ENCODE measurements at places on chromosomes 2 and 18. TPM values are rescaled to one million over a fixed set of nuclear protein-coding genes. Genes with fewer than 3 reads are reported as not detected.
A peak's percentile ranks its signal among the peaks of the same experiment; 100 is the strongest.

The AFG3L2 gene
- 35.4 TPM for total RNA-seq

GRCh38 chr18:44801781-44802180, 121.1 kb downstream of the SETBP1 start:
- DNase-seq, result no peak

The DAPL1 gene
- total RNA-seq, result not detected

GRCh38 chr2:88838165-88838635, 146.7 kb downstream of the RPIA start:
- no peak for DNase-seq

The COLEC11 gene
- 1.5 TPM for total RNA-seq

The CHRNG gene
- not detected for total RNA-seq

DNA sequence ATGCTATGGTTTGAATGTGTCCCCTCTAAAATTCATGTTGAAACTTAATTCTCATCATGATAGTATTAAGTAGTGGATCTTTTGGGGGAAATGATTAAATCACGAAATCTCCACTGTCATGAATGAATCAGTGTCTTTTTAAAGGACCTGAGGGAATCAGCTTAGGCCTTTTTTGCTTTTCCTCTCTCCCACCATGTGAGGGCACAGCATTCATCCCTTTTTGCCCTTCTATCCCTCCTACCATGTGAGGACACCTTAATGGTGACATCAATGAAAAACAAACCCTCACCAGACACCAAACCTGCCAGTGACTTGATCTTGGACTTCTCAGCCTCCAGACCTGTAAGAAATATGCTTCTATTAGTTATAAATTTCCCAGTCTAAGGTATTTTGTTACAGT, 247.1 kb upstream of the UBE2E3 start:
- DNase-seq, result no peak

The CENPO gene
- total RNA-seq, result 6.5 TPM

GRCh38 chr2:219483451-219484342, 15.0 kb upstream of the GMPPA start:
- DNase-seq, result no peak

GRCh38 chr2:114421781-114422180, 20.7 kb upstream of the DPP10 start:
- DNase-seq, result no peak

DNA sequence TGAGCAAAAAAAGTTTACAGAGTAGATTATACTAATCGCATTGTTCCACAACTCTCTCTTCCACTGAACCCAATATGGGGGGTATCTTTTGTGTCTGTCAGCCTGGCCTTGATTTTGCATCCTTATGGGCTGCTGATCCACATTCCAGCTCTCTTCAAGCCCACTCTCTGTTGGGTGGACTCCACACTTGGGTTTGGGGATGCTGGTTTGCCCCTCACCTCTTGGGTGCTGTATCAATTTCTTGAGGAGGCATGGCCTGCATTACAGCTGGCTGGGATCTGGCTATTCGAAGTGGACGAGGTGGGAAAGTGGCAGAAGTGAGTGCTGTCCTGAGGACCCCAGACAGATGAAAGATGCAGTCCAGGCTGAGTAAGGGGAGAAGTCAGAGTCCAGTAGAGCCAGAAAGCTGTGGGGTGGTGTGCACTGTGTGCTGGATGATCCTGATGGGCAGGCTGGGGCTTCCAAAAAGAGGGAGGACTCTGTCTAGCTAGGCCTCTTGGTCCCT, 141.4 kb downstream of the CAPN13 start:
- DNase-seq, result no peak

DNA sequence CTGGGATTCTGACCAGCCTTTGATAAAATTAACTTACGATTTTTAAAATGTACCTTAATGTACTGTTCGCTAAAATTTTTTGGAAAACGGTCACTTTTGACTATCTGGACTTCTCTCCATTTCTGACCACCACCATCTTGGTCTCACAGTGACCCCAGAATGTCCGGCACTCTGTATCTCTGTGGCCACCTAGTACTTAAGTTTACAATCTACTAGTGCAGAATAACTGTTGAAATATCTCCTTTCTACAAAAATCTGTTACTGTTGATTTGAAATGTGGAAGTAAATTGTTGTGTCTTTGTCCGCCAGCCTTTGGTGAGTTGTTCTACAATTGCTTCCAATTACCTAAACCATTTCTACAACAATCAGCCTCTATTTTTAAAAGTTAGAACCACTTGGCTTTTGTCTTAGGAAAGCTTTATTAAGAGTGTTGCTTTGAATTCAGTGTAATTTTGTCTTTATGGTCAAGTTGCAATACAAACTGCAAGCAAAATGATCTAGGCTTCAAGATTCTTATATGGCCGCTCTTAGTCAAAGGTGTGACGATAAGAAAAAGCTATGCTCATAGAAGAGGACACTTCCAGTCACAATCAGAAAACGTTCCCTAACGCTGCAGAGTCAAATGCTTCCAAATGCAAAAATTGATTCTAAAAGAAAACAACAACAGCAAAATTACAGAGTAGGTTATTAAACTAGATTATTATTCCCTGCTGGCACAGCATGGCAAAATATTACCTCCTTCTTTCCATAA, 283.3 kb downstream of the STK39 start:
- DNase-seq, result no peak

DNA sequence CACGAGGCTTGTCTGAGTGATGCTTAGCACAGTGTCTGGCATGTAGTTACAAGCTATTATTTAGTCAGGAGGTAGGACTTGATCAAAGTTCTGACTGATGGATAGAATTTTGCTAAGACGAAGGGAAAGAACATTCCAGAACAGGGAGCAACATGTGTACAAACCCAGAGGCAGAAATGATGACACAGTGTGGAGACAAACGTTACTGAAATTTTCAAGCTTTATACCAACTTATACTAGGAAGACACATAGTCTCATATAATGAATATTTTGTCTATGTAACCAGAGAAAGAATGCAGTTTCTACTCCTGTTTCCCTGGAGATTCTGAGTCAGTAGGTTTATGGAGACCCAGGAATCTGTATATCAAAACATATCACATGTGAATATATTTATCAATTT, 123.4 kb downstream of the FAM124B start:
- no peak for DNase-seq

- DNase-seq, result no peak
Measured at GRCh38 chr2:105725388-105725787, 19.3 kb upstream of the NCK2 start.

- no peak for DNase-seq
Measured at GRCh38 chr18:45522371-45522770, 92.9 kb upstream of the SLC14A2 start.

- DNase-seq, result no peak
Measured at GRCh38 chr18:59606193-59607077, 90.8 kb downstream of the CCBE1 start.

GRCh38 chr2:238879043-238879442, 31.2 kb downstream of the TWIST2 start:
- DNase-seq, result no peak

The KCNF1 gene
- total RNA-seq, result 0.17 TPM

The C2orf15 gene
- 1.1 TPM for total RNA-seq

- DNase-seq, result no peak
Measured at GRCh38 chr18:58766164-58766563, 94.9 kb downstream of the MALT1 start.

The CENPA gene
- total RNA-seq, result 0.78 TPM

The GREB1 gene
- 0.90 TPM for total RNA-seq

The MAB21L4 gene
- 22.2 TPM for total RNA-seq

- no peak for DNase-seq
Measured at GRCh38 chr2:32962690-32963089, 15.9 kb downstream of the LTBP1 start.

DNA sequence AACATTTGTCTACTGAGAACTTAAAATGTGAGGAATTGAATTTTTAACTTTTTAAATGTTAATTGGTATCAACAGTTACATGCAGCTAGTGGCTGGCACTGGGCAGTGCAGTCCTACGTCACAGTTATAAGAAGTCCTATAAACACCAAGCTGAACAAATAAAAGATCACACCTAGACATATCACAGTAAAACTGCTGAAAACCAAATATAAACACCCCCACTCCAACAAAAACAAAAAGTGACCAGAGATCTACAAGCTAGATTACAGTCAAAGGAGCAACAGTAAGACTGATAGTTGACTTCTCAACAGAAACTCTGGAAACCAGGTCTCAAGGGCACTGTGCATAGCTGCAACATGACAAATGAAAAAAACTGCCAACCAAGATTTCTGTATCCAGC, 19.4 kb downstream of the TLK1 start:
- no peak for DNase-seq

DNA sequence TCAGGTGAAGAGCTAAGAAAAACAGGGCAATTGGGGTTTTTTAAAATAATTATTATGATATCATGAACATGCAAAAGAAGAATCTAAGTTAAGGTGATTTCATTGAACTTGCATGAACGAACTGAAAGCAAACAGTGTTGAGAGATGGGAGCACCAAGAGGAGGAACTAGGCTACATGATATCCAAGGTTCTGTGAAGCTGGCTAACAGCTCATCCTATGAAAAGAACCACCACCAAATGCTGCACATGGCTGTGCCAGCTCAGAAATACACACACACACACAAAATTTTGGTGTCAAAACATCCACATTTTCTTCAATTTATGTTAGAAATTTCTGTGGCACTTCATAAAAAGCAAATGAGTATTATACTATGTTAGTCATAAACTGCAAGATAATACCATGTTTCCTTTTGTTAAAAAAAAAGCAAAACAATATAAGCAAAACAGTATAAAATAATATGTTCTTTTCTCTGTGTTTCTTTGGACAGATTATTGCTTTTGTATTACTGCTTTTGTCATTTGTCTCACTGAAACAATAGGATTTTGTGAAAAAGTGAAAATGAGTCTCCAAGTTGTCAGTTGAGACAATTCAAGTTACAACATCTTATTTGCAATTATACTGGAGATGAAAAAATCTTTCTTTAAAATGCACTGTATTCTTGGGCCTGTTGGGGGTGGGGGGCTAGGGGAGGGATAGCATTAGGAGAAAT, 12.6 kb upstream of the TTC32 start:
- no peak for DNase-seq

- no peak for DNase-seq
Measured at GRCh38 chr2:171847627-171848026, 46.4 kb downstream of the SLC25A12 start.

DNA sequence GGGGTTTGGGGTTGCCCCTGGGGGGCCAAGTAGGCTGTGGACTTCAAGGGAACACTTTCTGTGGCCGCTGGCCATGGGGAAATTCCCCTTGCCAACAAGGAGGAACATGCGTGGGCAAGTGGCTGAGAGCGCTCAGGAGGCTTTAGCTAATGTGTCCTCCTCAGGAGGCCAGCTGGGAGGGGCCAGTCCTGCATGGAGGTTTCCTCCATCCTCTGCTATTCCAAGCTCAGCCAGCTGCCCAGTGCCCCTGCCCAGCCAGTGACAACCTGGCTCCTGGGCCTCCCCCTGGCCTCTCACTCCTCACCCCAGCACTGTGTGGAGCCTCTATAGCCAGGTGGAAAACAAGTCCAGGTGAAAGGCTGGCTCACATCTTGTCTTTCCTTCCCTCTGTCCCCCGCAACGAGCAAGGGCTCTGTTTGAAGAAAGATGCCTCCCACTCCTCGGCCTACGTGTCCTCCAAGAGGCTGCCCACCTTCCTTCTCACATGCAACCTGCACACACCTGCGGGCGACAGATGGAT, 64.4 kb upstream of the DAPL1 start:
- DNase-seq, result no peak

The CAPN13 gene
- total RNA-seq, result 19.2 TPM

DNA sequence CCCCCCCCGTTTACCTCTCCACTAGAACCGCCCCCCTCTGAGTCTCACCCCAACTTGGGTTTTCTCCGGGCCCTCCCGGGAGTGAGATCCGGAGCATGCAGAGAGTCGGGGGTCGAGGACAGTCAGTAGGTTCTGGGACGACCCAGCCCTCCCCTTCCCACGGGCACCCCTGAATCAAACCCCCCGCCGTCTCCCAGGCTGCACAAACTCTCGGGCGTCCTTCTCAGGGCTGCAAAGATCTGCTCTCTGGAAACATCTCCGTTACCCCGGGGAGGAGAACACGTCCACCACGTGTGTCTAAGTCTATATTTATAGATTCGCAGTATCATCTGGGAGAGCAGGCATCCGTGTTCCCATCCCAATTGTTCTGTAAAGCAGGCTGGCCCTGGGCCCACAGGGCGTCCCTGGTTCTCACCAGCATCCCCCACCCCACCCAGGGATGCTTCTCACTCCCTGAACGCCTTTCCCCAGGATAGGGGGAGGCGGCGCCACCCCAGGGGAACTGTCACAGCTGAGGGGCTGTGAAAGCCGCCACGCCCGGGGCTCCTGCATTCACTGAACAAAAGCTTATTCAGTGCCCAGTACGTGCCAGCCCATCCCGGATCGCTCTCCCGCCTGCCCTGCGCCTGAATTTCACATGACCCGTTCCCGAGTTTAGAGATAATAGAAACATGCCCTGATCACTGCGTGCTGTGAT, 765 bp upstream of the DIPK1C start:
- DNase-seq, result no peak

DNA sequence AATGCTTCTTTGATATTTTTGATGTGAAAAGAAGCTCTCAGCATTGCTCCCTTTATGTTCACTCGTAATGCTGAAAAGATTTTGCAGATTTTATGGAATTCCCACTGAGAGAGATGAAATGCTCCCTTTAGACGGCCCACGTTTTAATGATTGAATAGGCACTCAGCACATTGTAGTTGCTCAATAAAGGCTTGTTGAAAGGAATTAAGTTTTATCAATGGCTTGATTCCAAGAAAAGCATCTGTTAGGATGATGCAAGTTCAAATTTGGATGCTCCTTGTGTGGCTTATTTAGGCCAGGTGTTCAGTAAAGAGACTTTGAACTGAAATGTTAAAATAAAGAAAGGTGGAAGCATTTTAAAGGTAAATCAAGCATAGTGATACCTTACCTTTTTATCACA, 725.1 kb downstream of the EPHA4 start:
- no peak for DNase-seq

DNA sequence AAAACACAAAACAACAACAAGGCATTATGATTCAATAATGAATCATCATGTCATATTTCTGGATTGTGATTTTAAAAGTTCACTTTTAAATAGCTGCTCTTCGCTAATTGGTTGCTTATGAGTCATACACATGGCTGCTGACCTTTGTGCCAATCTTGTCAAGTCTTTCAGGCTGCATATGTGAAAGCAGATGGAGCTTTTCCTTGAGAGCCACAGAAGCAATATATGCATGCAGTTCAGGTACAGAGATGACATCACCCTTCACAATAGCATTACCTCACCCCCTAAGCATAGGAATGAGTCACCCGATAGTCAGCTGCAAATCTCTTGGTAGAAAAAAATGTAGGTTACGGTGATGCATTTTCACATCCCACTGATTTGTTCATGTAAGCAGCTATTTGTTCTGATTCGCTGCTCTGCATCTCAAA, 27.2 kb downstream of the EIF2AK3 start:
- DNase-seq, result no peak

GRCh38 chr18:8705961-8706790, 820 bp downstream of the MTCL1 start:
- peak; percentile 71 for DNase-seq

DNA sequence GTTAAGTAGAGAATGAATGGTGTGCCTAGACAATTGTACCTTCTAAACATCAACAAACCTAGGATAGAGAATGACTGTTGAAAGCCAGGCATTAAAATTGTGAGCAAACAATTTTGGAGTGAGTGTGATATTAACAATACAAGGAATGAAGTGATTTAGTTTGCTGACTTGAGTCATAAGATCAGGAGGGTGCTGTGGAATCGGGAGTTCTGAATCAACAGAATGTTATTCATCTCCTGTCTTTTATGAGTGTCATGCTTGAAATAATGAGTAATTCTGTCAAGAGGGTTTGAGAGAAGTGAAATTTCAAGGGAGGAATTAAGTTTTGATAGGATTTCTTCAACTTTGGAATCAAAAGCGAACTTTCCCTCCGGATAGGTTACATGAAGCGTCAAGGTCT, 214.4 kb upstream of the DSEL start:
- no peak for DNase-seq
